NCI-H146 (cell line): ENCODE measurements at places on chromosomes 3 and 15.

- no peak for DNase-seq
Observed at GRCh38 chr3:146342989-146343388, 92.1 kb upstream of the PLSCR4 start.

DNA sequence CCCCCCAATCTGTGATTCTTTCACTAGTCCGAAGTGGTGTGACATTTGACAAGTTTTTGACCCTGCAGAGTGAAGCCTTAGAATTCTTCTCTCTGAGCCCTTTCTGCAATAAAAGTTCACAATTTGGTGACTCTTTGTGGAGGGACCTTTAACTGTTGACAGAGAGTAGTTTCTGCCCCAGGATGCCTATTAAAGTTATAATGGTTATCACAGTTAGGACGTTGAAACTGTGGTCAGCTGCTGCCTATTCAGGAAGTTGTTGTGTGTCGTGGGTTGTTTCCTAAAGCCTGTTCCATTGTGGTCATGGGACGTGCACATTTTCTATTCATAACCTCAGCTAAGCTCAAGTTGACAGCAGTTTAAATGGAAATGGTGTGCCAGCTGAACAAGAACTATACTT, 274.5 kb downstream of the NEK10 start:
- peak; percentile 14 for DNase-seq

DNA sequence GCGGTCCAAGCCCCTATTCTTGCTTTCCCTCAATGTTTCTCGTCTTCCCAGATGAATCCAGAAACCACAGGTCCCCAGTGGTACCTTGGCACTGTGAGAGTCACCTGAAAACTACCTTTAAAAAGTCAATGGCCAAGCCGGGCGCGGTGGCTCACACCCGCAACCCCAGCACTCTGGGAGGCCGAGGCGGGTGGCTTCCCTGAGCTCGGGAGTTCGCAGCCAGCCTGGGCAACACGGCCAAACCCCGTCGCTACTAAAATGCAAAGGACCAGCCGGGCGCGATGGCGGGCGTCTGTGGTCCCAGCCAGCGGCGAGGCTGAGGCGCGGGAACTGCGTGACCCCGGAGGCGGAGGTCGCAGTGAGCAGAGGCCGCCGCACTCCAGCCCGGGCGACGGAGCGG, 285.9 kb downstream of the CHL1 start:
- DNase-seq = no peak

GRCh38 chr3:43054754-43055153, 51.1 kb downstream of the POMGNT2 start:
- DNase-seq = no peak

- DNase-seq = no peak
Observed at GRCh38 chr3:184846496-184846895, 34.5 kb downstream of the VPS8 start.

DNA sequence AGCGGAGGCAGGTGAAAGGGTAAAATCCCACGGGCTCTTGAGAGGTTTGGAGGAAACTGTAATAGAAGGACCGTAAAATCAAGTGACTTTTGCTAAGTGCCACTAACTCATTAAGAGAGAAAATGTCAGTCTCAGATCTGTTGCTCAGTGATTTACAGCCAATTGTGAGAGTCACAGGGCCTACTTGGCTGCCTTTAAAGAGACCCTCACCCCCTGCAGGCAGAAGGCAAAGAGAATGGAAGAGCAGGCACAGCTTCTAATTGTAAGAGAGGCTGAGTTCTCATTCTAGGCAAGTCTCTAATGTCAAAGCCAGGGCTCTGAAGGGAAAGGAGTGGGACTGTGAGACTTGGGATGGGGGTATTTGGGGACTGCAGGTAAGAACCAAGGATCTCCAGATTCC, 9.3 kb upstream of the SYNM start:
- DNase-seq = no peak

DNA sequence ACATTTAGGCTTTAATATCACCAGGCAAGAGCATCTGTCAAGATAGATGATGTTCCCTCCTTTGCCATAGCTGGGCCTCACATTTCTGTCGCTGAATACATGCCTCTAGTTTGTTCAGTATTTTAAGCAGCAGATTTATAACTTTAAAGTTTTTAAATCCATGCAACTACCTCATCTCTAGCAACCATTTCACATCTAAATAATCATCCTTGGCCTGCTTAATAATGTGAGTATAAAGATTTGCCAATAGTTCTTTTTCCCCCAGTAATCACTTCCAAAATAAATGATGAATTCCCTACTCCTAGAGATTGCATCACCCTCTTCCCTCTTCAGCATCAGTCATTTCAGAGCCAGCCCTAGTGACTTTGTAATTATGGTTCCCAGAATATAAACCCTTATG, 36.2 kb upstream of the FILIP1L start:
- DNase-seq = no peak

DNA sequence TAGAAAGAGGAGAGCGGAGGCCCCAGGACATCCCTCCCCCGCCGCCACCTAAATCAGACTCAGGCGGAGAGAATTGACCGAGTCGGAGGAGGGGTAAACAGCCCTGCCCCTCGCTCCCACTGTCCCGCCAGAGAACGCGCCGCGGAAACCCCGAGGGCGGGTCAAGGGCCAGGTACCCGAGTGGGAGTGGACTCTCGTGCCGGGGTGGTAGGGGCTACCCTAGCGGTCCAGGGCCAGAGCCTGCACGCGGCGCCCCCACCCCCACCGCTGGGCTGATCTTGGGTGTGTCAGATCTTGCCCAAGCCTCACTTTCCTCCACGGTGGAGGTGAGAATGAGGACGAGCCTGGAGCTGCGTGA, 19.0 kb downstream of the SPATA12 start:
- peak; percentile 39 for DNase-seq

- DNase-seq = peak; percentile 22
Observed at GRCh38 chr3:149366941-149367840, 10.3 kb downstream of the TM4SF1 start.
